Skeletal muscle cell (primary cell): ENCODE measurements at places on chromosomes 6 and 20.
A peak's percentile ranks its signal among the peaks of the same experiment; 100 is the strongest.

GRCh38 chr20:60097285-60097684, 139.1 kb downstream of the CDH26 start:
- no peak for DNase-seq

DNA sequence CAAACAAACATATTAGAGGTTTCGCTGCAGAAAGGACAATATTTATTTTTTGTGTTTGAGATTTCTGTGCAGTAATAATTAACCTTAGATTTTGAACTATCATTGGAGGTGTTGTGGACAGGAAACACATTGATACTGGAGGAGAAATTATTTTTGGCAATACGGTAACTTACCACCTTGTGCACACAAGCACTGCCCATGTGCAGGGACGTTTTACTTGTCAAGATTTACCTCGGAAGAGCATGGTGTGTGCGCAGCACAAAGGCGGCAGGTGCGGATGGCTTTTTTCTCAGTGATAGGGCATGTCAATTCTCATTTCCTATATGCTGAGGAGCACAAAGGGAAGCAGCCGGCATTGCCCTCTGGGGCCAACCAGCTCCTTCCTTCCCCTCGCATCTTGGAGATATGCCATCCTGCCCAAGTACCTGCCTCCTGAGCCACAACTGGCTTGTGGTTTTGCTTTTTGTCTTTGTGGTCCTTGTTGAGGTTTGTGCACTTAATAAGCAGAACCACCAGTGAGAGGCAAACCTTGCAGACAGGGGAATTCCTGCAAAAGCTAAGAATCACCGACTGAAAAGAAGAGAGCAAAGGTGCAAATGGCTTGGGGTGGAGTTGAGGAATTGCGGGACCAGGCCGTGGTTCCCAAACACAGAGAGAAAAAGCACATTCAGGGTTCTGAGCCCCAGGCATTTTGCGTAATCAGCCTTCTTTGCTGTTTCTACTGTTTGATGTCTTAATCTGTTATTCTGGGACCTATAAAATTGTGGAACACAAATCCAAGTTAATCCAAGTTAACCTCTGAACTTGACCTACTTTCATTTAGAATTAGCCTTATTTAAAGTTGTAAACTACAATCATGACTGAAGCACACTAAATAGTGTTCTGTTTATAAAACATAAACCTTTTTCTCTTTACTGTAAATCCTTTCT, 21.9 kb downstream of the SAMD5 start:
- DNase-seq = no peak

- DNase-seq = no peak
Observed at GRCh38 chr6:484746-485145, 93.2 kb downstream of the IRF4 start.

- no peak for DNase-seq
Observed at GRCh38 chr20:62588458-62589149, 53.7 kb upstream of the SLCO4A1 start.

DNA sequence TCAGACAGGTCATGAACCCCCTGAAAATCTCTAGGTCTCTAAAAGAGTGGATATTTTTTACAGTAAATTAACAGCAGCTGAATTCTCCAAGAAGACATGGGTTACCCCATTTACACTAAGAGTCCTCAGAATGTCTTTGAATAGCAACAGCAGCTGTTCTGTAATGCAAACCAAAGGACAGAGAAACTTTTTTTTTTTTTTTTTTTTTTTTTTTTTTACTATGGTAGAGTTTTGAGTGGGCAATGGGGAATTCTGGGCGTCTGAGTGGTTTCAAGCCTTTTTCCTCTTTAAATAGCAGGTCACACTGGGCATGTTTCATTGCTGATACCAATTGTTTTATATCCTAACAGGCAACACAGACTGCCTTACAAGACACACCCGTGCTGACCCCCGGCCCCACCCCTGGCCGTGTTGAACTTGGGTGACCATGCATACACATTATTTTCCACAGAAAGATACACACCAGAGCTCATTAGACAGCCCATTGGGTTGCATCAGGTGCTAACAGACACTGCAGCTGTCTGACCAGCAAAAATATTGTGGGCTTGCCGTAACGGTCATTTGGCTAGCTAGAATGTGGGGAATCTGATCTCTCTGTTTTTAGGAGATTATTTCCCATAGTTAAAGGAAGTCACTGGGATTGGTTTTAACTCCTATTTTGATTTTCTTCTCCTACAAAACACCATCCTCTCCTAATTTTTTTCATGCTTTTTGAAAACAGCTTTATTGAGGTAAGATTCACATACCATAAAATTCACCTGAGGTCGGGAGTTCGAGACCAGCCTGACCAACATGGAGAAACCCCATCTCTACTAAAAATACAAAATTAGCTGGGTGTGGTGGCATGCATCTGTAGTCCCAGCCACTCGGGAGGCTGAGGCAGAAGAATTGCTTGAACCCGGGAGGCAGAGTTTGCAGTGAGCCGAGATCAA, 26.7 kb upstream of the IRF4 start:
- no peak for DNase-seq

DNA sequence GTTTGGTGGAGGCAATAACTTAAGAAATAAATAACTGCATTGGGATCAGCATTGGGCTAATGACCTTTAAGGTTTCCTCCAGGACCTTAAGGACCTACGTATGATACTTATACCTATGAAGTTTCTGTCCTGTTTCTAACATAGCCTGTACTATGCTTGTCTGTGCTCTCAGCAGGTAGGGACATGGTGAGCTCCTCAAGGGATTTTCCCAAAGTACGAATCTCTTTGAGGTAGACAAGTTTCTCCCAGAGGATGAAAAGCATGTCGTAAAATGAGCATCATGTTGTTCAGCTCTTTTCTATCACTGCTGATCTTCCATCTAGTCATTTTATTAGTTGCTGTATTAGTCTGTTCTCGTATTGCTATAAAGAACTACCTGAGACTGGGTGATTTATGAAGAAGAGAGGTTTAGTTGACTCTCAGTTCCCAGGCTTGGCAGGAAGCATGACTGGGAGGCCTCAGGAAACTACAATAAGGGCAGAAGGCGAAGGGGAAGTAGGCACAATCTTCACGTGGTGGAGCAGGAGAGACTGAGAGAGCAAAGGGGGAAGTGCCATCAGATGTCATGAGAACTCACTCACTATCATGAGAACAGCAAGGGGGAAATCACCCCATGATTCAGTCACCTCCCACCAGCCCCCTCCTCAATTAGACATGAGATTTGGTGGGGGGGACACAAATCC, 77.8 kb upstream of the TGM3 start:
- no peak for DNase-seq

- no peak for DNase-seq
Observed at GRCh38 chr20:19823971-19824370, 65.9 kb downstream of the RIN2 start.

DNA sequence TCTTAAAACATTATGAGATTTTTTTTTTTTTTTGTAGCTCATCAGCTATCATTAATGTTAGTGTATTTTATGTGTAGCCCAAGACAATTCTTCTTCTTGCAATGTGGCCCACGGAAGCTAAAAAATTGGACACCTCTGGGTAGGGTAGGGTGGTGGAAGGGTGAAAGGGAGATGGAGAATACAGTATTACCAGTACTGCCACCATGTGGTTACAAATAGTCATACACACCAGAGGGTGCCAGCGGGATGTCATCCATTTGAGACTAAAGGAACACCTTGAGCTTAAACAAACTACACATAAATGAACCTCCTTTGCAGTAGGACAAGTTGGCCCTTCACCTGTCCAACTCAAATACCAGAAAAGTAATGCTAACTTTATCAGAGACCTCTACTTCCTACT, 601.9 kb downstream of the HTR1B start:
- DNase-seq = no peak

DNA sequence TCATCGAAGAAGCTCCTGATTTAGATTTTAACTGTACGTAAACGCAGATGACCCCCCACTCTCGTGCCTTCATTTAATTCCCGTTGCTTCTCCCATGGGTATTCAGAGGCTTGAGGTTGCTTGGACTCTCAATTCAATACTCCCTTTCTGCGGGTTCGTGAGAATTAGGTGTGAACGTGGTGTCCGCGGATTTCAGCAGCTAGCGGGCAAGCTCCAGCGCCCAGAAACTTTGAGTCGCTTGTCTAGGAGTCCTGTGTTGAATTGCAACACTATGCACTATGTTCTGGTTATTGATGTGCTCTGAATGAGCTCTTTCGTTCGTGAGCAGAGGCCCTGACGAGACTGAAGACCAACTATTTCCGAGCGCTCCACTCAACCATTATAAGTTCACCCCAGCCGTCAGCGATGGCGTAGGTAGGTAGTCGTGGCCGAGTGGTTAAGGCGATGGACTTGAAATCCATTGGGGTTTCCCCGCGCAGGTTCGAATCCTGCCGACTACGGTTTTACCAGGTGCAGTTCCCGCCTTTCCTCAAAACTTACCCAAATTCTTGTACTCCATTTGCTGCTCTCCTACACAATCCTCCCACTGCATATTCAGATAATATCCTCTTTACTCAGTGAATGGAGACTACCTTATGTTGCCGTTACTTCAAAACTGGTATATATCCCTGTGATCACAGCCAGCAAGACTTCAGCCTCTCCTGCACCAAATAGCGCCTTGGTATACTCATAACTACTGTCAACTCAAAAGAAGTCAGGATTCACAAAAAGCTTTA, 72.6 kb upstream of the ZNF184 start:
- DNase-seq = no peak

- DNase-seq = no peak
Observed at GRCh38 chr6:159217595-159218275, 48.5 kb downstream of the FNDC1 start.

- no peak for DNase-seq
Observed at GRCh38 chr20:23279836-23280235, 70.8 kb upstream of the NXT1 start.

GRCh38 chr6:159720708-159721107, 6.6 kb upstream of the WTAP start:
- DNase-seq = no peak

DNA sequence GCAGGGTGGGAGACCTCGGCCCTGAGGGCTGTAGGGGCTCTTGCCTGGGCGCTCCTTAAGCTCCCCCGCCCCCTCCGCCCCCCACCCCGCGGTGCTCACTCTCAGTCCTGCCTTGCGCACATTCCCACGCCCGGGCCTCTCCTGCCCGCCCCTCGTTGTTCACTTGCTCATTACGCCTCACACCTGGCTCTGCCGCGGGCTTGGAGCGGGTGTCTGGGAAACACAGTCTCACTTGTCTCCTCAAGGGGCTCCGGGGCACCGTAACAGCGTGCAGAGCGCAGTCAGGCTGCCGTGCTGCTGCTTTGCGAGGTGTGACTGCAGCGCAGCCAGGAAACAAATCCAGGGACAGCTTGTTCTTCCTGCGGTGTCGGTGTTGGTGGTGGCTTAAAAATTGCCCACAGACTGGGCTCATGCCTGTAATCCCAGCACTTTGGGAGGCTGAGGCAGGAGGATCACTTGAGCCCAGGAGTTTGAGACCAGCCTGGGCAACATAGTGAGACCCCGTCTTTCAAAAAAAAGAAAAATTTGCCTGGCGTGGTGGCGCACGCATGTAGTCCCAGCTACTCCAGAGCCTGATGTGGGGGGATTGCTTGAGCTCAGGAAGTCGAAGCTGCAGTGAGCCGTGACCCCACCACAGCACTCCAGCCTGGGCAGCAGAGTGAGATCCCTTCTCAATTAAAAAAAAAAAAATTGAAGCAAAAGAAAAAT, 4.6 kb downstream of the NPBWR2 start:
- no peak for DNase-seq

- DNase-seq = no peak
Observed at GRCh38 chr6:41214559-41215238, 13.4 kb upstream of the TREML4 start.

GRCh38 chr6:14798996-14799588, 446.8 kb upstream of the JARID2 start:
- no peak for DNase-seq

DNA sequence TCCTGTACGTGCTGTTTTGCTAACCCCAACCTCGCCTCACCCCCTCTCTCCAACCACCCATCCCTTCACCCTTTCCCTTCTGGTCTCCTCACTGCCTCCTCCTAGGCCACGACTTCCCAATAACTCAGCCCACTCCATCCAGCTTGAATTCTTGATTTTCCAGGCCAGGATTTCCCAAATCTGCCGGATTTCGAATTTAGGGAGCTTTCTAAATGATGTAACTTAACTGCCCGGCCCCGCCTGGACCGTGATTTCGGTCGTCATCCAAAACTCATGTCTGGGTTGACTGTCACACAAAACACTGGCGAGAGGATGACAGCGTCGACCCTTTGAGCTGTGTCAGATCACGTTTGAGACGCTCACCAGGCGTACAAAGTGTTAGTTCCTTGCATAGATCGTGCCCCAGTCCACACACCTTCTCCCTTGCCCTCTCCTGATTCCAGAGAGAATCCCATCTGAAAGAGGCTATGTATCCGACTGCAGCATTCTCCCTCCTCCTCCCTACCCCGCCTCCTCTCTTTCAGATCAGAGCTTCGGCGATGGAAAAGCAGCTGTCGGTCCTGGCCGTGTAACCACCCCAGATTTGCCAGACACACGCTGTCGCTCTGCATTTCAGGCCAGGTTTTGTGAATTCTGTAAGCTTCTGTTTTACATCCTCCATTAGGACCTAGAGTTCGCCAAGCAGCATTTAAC, 168.2 kb downstream of the GPX5 start:
- no peak for DNase-seq

GRCh38 chr6:67722861-67723261, 912.2 kb upstream of the ADGRB3 start:
- no peak for DNase-seq

- DNase-seq = no peak
Observed at GRCh38 chr6:150394053-150394898, 25.5 kb downstream of the IYD start.

DNA sequence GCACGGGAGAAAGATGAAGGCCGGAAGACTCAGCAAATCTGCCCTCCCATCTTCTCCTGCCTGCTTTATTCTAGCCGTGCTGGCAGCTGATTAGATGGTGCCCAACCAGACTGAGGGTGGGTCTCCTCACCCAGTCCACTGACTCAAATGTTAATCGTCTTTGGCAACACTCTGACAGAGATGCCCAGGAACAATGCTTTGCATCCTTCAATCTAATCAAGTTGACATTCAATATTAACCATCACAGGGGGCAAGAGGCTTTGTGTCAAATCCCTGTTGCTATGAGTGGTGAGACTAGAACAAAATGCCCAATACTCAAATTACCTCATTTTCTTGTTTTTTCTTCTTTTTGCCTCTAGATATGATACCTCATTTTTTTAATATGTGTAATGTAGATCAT, 27.4 kb upstream of the PLAGL1 start:
- no peak for DNase-seq

GRCh38 chr6:159117563-159117962, 51.6 kb upstream of the FNDC1 start:
- DNase-seq = no peak

- DNase-seq = peak; percentile 96
Observed at GRCh38 chr6:41072836-41073202, at the start of gene NFYA. TSS of gene NFYA (plus strand) at chr6:41072974. CDS start at chr6:41079090, 6,116 bp downstream.

DNA sequence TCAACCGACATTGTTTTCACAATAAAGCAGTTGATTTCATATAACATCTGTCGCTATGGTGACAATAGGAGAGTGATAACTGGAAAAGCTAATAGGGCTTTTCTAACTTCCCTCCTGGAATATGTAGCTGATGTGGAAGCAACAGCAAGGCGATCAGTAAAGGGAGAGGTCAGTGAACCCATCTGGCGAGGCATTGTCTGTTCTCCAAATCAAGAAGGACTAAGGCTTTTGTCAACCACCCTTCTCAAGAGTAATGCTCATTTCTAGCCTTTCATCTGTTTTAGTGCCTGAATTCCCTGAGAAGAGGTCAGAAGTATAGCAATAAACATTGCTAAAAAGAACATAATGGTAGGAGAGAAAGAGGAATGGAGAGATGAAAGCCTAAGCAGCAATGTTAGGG, 201.3 kb downstream of the AKAP7 start:
- no peak for DNase-seq
